Spleen (tissue), 13 donors: ENCODE measurements at places on chromosomes 16 and 17. TPM values are rescaled to one million over a fixed set of nuclear protein-coding genes. Genes with fewer than 3 reads are reported as not detected.

Gene FNDC8
- not detected for total RNA-seq

Gene AOC2
- 2.9 TPM for total RNA-seq

Gene HOXB8
- total RNA-seq = not detected

DNA sequence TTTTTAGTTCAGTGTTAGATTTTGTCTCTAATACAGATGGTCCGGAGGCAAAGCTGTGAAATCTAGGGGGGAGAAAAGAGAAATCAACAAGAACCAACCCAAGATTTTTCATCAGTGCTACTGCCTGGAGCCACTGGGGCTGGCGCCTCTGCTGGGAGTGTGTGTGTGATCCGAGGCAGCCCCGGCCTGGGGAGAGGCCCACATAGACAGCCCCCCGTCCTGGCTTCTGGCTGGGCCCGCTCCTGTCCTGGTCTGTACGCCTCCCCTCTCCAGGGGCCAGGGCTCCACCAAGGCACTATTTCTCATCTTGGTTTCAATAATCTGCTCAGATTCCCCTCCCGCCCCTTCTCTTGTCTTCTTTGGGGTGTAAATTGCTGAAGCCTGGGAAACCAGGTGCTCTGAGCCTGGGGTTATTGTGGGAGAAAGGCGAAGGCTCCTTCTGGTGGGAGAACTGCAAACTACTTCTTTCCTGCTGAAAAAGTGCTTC, 7.8 kb downstream of the BAHCC1 start:
- DNase-seq = no peak
- peaks cover 25% of the 10 kb centered on the region for H3K27me3 ChIP-seq
- H3K27ac ChIP-seq = peak overlapping the region; percentile 89
- H3K4me1 ChIP-seq = peaks cover 89% of the 10 kb centered on the region
- no peaks in the 10 kb centered on the region for H3K36me3 ChIP-seq

- no peaks in the 10 kb centered on the region for H3K36me3 ChIP-seq
- no peak for DNase-seq
- H3K27me3 ChIP-seq = no peaks in the 10 kb centered on the region
- H3K4me1 ChIP-seq = peaks cover 97% of the 10 kb centered on the region
- peak overlapping the region; percentile 39 for H3K27ac ChIP-seq
- H3K4me3 ChIP-seq = no peak overlapping the region
Measured at GRCh38 chr16:89411335-89411850, 79.0 kb downstream of the ANKRD11 start.

GRCh38 chr16:48223490-48223889, 20.6 kb upstream of the LONP2 start:
- no peaks in the 10 kb centered on the region for H3K36me3 ChIP-seq
- no peak for DNase-seq
- H3K4me3 ChIP-seq = no peak overlapping the region
- no peak overlapping the region for H3K27ac ChIP-seq
- no peaks in the 10 kb centered on the region for H3K27me3 ChIP-seq

DNA sequence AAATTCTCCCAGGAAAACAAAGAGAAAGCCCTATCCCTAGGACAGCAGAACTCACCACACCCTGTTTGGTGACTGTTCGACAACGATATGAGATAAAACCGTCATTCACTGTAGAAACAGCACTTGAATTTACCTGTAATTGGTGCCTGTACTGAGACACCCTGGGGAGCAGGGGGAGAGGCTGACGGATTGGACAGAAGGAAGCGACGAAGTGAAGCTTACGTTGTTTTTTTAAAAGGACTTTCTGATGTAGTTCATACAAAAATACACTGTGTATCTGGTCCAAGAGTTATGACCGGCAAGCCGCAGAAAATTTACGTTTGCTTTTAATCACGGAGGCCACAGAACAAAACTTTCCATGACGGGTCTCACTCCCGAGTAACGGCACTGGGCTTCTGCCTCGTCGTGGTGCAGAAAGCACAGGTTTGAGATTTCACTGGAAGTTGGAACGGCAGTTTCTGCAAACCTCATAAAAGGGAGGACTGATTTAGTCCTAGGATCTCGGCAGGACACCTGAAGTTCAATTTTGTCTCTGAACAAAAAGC, 9.7 kb downstream of the NXN start:
- no peak overlapping the region for H3K27ac ChIP-seq
- no peaks in the 10 kb centered on the region for H3K4me1 ChIP-seq
- no peaks in the 10 kb centered on the region for H3K36me3 ChIP-seq
- H3K27me3 ChIP-seq = no peaks in the 10 kb centered on the region

DNA sequence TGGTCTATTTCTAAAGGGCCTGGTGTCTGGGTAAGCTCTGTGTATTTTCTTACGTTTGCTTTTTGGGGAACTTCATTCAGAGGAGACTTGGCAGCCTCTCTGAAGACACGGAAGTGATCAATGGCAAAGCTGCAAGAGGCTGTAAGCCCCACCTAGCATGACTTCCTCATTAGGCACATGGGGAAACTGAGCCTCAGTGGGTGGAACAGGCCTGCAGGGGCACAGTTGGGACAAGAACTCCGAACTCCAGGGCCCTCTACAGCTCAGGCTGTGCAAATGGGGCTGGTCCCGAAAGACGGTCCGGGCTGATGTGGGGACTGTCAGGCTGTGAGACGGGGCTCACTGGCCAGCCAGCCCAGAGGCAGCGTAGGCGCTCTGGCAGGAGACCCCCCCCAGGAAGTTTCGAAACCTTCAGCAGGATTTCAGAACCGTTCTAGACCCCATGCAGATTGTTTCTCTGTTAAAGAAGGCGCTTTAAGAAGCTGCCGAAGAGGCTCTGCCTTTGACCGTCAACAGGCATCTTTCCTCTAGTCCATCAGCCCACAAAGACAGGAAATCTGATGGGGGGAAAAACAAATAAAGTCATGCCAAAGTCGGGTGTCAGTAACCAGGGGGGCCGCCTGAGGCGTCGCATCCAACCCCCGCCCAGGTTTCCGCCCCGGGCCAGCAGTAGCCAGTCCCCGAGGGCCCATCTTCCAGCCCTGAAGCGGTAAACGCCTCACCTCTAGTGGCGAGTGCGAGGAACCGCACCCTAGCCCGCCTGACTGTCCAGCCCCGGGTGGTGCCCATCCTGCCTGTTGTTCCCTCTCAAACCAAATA, 79.8 kb upstream of the TBC1D3K start:
- H3K27ac ChIP-seq = peak overlapping the region; percentile 50
- H3K4me1 ChIP-seq = no peaks in the 10 kb centered on the region
- peak; percentile 90 for DNase-seq
- no peaks in the 10 kb centered on the region for H3K36me3 ChIP-seq
- no peaks in the 10 kb centered on the region for H3K27me3 ChIP-seq
